Right lobe of liver (tissue), 6 donors: ENCODE measurements at places on chromosomes 6 and 20.

- DNase-seq = no peak
These were observed at the start of gene MYMX for GRCh38 chr6:44216677-44217331. Gene MYMX, plus strand, starts transcription at chr6:44216926. Its CDS starts 546 bp downstream, at chr6:44217472.

- DNase-seq = no peak
These were observed 121.8 kb downstream of the COL9A1 start for GRCh38 chr6:70180901-70181599.

DNA sequence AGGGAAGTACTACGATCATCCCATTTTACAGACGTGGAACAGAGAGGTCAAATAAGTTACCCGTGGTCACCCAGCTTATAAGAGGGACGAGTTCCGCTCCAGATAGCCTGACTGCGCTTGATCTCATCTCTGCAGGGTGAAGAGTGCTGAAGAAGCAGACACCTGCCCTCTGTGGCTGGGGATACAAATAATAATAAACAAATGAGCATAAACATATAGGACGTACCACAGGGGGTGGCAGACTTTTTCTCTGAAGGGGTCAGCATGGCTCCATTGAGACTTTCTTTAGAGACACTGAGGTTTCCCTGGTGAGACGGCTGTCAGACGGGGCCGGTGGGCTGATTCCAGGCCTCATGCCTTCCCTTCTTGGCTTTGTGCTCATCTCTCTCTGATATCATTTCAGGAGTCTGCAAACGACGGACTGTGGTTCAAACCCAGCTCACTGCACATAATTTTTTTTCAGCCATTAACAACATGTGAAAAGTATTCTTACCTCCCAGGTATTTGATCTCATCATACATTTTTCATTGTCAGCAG lies 47.1 kb downstream of the IRF4 start:
- no peak for DNase-seq

DNA sequence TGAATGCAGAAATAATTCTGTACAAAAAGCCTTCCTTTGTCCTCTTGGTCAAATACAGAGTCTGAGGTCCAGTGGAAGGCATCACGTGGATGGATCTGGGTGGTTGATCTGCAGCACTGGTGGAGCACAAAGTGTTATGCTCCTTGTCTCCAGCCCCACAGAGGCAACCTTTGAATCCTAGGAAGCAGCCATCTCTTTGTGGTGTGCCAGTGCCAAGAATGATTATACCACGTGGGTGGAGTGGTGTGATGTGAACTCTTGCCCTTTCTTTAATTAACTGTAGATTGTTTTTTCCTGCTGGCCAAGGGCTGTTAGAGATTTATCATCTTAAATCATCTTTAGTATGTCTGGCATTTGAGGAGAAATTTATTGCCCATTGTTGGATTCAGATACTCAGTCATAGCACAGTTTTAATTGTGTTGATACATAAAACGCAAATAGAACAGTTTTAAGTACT lies 31.1 kb downstream of the NCOA7 start:
- peak; percentile 82 for DNase-seq

DNA sequence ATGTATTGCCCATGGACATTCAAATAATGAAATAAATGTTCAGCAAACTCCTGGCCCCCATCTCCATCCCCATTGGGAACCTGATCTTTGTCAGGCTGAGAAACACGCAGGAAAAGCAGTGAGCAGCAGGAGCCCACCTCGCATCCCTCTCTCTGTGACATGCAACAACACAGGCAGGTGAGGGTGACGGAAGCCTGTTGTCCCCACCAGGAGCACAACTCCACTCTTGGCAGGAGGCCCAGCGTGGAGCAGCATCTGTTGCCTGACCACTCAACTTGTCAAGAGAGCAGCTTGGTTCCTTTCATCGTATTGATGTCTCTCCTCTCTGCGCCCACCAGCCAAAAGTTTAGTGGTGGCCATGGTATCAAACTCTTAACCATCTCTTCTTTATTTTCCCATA lies 586.9 kb upstream of the ARID1B start:
- DNase-seq = no peak

- no peak for DNase-seq
These were observed 8.8 kb downstream of the NR2E1 start for GRCh38 chr6:108174371-108175175.

DNA sequence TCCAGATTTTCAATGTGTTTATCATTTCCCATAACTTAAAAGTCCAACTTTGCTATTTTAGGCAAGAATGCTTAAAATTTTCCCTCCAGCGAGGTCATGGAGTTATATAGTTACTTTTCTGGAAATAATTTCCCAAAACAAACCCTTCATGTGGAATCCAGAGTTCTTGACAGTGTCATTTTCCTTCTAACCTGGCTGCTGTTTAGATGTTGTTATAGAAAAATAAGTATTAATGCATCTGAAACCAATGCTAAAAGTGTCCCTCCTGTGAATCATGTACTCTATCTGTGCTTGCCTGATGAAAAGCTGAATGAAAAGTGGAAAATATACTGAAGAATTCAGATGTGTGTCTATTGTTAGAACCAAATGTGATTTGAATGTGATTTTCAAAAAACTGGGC lies 245.3 kb upstream of the HSF2 start:
- DNase-seq = no peak

DNA sequence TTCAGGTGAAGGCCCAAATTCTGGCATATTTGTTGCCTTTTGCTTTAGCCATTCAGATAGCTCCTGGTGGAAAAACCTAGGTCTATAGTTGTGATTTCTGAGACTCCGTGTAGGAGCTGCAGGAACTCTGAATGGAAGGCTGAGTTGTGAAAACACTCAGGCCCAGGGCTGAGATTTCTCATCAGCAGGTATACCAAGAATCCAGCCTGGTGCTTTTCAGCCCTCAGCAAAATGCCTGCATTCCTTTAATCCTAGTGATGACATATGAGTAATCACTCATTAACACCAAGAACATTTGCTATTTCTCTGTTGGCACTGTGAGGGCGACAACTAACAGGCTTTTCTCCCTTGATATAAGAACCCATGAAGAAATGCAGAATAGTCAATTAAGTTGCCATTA lies 546.1 kb upstream of the MAN1A1 start:
- no peak for DNase-seq

- no peak for DNase-seq
These were observed 286.0 kb downstream of the FOXC1 start for GRCh38 chr6:1895721-1896120.
